NCI-H526 (cell line): ENCODE measurements at places on chromosomes 6 and 20.

DNA sequence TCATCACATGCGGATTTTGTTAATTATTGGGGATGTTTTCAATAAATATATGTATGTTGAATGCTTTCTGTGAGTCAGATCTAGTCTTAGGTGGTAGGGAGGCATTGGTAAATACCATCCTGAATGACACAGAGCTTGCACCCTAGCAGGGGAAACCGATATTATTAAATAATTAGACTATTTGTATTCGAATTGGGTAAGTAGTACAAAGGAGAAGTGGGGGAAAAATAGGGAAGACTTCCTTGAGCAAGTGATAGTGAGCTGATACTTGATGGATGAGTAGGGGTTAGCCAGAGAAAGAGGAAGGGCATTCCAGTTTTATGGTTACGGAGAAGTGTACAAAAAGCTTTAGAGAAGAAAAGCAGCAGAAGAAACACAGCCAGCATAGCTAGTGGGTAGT lies 1.5 kb downstream of the RIOK1 start:
- no peak for DNase-seq

- DNase-seq = no peak
Measured at GRCh38 chr20:10379761-10380160, 54.3 kb downstream of the MKKS start.

- peak; percentile 41 for DNase-seq
Measured at GRCh38 chr6:151763938-151764680, 43.4 kb upstream of the ESR1 start.

- DNase-seq = no peak
Measured at GRCh38 chr20:5977223-5977622, 26.8 kb downstream of the MCM8 start.

- no peak for DNase-seq
Measured at GRCh38 chr6:50817646-50817950, 1.1 kb upstream of the TFAP2B start.

DNA sequence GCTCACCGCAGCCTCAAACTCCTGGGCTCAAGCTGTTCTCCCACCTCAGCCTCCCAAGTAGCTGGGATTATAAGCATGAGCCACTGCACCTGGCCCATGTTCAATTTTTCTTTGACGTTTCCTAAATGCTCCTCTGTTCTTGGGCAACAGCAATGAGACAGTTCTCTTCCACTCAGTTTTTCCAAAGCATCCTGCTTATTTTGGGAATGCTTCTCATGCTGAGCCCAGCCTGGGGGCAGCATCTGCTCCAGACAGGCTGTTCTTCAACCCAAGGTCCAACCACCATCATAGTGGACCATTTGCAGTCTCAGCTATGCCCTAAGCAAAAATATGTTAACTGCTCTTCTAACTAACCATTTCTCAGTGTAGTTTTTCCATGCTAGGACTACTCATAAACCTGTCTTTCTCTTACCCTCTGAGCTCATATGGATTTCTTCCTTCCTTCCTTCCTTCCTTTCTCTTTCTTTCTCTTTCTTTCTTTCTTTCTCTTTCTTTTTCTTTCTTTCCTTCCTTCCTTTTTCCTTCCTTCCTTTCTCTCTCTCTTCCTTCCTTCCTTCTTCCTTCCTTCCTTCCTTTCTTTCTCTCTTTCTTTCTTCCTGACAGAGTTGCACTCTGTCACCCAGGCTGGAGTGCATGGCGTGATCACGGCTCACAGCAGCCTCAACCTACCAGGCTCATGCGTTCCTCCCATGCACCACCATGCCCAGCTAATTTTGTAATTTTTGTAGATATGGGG lies 48.4 kb downstream of the GCNT2 start:
- no peak for DNase-seq

- DNase-seq = no peak
Measured at GRCh38 chr6:152241013-152241766, 396.0 kb downstream of the SYNE1 start.

DNA sequence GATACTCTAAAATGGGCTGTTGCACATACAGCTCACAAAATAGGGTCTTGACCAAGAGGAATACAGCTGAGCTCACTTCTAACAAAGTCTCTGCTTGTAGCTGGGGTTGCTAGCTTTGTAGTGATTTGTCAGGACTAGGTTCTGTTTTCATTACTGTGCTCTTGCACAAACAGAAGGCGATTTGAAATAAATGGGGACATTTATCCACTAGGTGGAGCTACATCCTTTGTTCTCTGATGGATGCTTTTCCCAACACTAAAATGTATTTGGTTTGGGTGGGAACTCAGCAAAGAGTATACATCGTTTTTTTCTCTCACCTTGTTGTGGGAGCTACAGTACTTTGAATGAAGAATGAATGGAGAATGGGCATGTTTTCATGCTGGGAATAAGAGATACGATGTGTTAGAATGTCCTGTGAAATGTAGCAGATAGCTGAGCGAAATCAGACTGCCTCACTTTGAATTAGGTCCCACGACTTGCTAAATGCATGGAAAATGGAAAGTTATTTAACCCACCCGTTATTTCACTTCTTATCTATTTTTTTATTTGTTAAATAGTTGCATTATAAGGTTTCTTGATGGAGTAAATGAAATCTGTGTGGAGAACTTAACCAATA lies 494.7 kb upstream of the MAP3K7 start:
- peak; percentile 70 for DNase-seq

GRCh38 chr20:7980332-7981046 lies 39.1 kb downstream of the TMX4 start:
- peak; percentile 27 for DNase-seq

- DNase-seq = no peak
Measured at GRCh38 chr6:159778542-159779103, 10.8 kb downstream of the TCP1 start.

DNA sequence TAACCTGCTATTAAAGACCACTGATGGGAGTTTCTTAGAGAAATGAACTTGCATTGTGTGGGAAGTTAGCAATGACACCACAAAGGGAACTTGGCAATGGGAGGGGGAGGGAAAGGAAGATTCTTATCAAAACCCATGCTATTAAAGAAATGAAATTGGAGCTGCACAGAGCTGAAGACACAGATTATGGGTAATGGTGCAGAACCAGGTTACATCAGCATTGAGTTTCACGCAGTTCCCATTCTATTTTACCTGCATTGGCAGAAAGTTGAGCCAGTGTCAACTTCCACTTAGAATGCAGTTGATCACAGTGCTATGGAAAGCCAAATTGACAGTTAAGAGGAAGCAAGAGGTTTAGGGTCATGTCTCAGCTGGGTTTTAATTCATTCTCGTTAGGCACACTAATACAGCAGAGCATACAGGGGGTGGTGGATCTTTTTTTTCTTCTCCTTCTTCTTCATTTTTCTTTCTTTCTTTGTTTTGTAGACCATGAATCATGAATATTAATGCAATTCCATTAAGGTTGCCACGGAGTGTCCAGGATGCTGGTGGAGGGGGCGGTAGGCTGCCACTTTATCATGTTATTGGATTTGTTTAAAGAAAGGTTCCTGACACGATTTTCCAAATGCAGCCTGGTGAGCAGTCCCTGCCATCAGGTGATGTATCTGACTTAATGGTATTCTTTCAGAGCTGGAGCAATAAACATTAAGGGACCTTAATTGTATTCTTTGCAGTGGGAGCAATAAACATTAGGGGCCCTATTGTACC lies 1092.0 kb upstream of the MAP3K7 start:
- DNase-seq = no peak

GRCh38 chr6:43644940-43645612 lies at the start of gene RSPH9:
Gene RSPH9 (plus strand): TSS chr6:43645036. CDS start chr6:43645099, 63 bp downstream.
- DNase-seq = peak; percentile 36

- no peak for DNase-seq
Measured at GRCh38 chr20:63273059-63273579, 506 bp downstream of the ARFGAP1 start.

DNA sequence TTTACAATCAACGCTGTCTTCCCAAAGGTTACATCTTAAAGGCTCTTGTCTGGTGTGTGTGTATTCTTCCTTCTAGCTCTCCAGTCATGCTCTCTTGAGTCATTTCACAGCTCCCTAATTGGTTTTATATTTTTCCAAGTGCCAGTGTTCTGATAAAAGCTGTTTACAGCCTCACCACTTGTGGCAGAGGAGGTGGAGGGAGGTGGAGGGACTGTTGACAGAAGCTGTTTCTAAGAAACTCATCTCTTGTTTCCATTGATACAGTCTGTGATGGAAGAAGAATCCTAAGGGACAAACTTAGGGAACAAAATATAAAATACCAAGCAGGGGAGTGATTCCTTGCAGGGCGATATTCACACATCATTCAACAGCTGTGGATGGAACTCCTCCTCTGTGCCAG lies 64.0 kb downstream of the QRSL1 start:
- DNase-seq = no peak

DNA sequence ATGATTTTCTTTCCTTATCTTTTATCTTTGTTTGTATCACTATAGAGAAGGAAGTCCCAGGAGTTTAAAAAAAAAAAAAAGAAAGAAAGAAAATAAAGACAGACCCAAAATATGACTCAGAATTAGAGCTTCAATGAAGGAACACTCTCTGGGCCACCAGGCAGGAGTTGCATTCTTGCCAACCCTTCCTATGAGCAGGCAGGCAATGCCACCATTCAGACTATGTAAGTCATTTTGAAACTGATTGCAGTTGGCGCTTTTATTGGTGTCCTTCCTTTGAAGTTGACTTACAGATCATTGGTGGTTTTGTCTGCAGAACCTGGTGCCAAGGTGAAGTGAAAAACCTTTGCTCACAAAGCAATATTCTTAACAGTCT lies 50.3 kb downstream of the MYB start:
- no peak for DNase-seq

GRCh38 chr20:32496811-32497533 lies 88.2 kb downstream of the NOL4L start:
- DNase-seq = no peak

DNA sequence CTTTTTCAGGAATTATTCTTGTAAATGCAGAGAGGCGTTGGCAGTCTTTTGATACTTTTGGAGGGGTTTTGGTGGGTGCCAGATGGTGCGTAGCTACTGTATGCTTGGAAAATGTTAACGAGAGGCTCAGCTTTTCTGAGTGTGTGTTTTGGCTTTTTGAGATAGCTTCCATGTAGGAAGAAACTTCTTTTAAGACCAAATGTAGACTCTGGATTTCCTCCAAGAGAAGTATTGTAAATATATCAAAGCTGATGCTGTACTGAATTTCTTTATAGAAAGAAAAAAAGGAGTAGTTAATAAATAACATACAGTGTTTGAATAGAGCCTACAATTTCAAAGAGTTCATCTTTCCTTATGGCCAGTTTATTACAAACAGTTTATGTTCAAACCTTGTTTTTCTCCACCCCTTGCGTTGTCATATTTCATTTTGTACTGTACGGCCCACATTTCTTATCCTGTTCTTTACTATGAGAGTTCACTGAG lies 16.7 kb downstream of the TIAM2 start:
- no peak for DNase-seq

DNA sequence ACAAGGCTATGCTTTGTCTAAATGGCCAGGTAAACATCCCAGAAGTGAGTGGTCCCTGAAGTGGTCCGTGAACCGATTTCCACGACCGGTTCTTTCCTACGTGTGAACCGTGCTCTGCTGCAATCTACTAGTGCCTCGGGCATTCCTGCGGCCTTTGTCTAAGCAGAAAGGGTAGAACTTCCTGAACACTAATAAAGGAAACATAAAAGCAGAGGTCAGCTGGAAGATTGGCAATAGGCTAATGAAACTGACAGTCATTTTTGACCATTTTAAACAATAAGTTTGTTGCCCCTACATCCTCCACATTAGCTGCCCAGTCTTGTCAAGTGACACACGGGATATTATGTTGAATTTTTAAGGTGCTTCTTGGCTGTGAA lies 410.0 kb downstream of the PLCB1 start:
- DNase-seq = no peak

GRCh38 chr6:118993803-118994251 lies 58.9 kb upstream of the MCM9 start:
- peak; percentile 19 for DNase-seq

DNA sequence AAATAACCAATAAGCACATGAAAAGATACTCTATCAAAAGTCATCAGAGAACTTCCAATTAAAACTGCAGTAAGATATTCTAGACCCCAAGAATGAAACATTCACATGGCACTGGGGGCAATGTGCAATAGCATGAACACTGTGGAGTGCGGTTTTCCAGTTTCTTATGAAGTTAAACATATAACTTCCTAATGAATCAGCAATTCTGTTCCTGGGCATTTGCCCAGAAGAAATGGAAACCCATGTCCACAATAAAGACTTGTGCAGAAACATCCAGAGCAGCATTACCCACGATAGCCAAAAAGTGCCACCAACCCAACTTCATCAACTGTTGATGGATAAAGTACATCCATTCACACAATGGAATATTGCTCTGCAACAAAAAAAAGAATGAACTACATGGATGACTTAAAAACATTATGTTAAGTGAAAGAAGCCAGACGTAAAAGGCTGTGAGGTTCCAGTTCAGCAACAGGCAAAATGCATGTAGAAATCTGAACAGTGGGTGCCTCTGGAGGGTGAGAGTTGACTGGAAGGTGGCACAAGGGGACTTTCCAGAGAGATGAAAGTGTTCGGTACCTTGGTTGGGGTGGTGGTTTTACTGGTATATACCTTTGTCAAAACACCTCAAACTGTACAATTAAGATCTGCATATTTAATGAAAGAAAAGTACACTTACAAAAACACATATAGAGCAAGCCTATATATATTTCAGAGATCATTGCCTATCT lies 207.2 kb upstream of the ECI2 start:
- DNase-seq = no peak

DNA sequence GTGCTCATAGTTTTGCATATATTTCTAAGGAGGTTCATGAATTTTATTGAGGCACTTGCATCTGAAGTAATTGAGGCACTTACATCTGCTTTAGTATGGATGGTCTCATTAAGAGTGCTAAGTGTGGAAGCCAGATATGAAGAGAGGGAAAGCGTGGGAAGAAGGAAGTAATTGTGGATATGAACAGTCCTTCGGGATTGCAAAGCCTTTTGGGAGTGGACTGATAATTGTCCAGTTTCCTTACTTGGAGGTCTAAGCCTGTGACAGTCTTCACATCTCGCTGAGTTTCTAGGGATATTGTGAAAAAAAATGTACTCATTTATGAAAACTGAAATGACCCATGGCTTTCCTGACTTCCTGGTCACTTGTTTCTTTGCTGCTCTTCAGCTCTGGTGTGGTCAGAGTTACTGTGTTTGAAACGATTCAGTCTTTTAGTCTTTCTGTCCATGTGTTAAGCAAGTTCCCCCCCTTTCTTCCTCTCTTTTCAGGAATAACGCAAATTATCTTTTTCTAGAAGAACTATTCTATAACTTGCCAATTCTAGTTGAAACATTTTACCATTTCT lies 137.3 kb downstream of the ZFAND3 start:
- no peak for DNase-seq

- no peak for DNase-seq
Measured at GRCh38 chr6:111606620-111607115, 990 bp upstream of the TRAF3IP2 start.

GRCh38 chr20:48489656-48490055 lies 338.1 kb downstream of the PREX1 start:
- no peak for DNase-seq

DNA sequence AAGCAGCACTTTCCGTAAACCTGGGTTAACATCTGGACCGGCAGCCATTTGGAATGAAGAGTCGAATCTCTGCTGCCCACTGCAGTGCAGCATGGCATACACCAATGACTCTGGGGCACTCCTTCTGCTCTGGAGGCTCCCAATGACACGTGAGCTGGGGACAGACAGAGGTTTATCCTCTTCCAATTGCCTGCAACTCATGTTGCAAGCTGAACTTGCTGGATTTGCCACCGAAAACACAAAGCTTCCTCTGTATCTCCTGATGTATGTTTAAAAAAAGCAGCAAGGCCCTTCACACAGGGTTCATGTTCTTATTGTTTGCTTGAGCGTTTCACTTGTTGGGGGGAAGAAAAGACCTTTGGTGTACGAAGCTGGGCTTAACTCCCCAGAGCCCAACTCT lies 10.8 kb downstream of the NCOA5 start:
- DNase-seq = no peak

- DNase-seq = peak; percentile 79
Measured at GRCh38 chr6:117601811-117602150, 530 bp downstream of the GOPC start.
